ENCODE measurements at places on chromosomes 4 and X.

DNA sequence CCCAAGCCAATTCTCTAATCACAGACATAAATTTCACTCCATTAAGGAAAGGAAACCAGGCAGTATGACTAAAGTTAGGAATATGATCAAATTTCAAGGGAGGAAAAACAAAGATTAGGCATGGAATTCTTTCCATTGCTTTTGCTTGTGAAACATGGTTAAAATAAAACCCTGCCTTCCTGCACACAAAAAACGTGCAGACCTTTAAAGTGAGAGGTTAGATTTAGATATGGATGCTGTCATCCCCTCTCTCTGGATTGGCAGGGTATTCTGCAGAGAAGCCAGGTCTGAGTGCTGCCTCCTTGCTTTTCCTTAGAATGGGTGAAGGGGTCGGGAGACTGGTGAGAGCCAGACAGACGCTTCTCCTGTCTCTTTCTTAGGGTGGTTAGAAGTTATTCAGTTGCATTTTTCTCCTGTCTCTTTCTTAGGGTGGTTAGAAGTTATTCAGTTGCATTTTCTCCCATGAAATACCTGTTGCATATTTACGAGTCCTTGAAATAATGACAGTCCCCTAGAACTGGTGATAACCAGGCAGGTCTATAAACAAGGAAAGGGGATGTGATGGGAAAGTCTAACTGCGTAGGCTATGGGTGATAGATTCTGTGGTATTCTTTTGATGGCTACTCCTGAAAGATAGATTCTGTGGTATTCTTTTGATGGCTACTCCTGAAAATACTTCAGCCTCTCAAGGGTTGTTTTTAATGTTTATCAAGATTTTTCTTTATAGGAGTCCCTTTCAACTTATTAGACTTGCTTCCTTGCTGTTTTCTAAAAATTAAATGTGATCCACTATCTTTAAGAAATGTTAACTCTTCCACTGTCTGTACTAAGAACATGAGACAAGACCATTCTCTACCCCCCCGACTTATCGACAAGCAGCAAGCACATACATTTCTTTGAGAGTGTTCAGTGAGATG lies 163.6 kb downstream of the SPRY1 start:
- no peak for DNase-seq

- DNase-seq: no peak
Measured at GRCh38 chr4:1086011-1086410, 27.4 kb downstream of the RNF212 start.

- DNase-seq: no peak
Measured at GRCh38 chrX:17380221-17380620, 5.2 kb downstream of the NHS start.

DNA sequence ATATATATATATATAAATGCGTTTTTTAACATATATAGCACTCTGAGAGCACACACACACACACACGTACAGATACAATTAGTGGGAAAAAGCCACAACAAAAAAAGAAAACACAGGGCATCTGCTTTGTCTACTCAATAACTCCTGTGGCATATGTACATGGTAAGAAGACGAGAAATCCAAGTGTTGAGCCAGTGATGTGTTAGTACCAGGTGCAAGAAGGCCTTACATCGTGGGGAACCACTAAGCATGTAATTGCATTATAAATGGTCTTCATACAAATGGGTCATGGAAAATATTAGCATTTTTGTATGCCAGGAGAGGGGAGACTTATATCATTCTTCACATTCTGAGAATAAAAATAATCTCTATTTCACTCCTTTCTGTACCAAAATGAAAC lies 62.7 kb upstream of the FAM47B start:
- DNase-seq: no peak

GRCh38 chr4:116387937-116388474 lies 697.4 kb downstream of the TRAM1L1 start:
- DNase-seq: no peak

DNA sequence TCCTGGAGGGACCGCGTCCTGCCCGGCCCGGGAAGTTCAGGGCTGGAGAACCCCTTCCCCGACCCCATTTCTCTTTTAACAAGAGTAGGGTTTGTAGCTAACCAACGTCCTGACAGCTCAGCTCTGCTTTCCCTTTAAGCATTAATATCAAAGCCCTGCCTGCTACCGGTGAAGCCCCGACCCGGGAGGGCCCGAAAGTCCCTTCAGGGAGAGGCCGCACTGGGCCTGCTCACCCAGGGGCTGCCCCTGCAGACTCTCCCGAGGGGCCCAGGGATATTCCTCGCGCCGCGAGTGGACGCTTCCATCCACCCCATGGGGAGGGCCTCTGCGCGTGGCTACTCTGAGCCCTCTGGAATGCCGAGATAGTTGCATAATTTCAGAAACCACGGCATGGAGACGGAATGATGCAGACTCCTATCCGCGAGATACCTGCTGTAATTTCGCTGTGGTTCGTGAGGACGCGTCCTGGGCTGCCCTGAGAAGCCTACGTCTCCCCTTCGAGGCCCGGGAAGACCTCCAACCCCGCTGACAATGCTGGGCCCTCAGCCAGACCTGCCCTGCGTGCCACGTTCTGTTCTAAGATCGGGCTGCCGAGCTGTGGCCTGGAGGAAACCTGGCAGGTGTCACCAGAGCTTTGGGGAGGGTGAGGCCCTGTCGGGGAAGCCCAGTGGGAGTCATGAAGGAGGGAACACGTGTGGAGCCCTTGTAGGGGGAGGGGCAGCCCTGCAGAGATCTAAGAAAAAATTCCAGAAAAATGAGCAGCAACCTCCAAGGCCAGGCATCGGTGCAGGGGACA lies 999 bp upstream of the CTBP1 start:
- no peak for DNase-seq

DNA sequence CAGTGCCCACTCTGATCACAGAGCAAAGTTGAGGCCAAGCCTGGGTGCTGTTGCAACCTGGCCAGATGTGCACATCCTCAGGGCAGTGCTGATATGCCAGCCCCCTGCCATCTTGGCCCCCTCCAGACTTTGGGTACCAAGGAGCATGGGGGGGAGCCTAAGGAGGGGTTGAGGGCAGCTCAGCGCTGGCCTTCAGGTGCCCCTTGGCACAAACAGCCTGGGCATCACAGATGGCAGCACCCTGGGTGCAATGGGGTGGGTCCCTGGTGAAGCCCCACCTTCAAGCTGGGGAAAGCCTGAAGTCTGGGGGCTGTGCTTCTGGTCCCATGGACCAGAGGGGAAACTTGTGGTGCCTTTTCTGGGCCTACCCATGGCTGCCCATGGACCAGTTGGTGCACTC lies 163.0 kb downstream of the FAM47A start:
- no peak for DNase-seq

- peak; percentile 60 for DNase-seq
Measured at GRCh38 chr4:150944660-150945059, 70.4 kb downstream of the LRBA start.

DNA sequence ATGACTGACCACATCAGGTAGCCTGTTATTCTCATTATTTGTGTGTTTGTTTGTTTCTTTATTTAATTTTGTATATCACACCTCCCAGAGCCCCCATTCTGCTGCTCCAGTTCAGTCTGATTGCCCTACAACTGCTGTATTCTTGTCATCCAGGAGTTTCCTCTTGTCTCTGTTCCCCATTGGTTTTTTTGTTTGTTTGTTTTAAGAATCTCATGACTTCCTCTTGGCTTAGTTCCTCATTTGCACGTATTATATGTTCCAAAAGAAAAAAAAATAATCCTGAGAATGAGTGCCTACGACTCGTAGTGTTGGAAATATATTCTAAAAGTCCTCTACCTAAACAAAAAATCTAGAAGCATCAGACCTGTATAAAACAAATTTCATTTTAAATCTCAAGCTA lies 142.3 kb upstream of the SLIT2 start:
- no peak for DNase-seq

DNA sequence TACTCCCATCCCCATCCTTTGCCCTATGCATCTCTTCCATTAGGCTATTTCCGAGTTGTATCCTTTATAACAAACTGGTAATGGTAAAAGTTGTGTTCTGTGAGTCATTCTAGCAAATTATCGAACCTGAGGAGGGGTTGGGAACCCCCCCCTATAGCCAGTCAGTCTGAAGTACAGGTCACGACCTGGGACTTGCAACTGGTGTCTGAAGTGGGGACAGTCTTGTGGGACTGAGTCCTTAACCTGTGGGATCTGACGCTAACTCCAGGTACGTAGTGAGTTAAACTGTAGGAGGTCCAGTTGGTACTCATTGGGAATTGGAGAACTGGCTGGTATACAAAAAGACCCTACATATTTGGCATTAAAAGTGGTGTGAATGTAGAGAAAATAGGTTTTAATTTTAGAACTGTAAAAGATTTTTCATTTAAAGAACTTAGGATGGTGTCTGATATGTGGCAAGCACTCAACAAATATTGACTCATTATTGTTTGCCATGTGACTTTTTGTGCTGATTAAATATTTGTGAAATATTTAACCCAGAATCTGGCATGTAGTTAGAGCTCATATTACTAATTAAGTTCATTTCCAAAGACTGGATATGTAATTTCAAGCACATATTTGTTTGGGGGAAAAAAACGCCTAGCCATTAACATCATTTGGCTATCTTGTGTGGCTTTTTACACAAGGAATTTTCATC lies 50.7 kb downstream of the CHST7 start:
- DNase-seq: no peak

GRCh38 chr4:10490996-10491395 lies 33.8 kb upstream of the ZNF518B start:
- no peak for DNase-seq

DNA sequence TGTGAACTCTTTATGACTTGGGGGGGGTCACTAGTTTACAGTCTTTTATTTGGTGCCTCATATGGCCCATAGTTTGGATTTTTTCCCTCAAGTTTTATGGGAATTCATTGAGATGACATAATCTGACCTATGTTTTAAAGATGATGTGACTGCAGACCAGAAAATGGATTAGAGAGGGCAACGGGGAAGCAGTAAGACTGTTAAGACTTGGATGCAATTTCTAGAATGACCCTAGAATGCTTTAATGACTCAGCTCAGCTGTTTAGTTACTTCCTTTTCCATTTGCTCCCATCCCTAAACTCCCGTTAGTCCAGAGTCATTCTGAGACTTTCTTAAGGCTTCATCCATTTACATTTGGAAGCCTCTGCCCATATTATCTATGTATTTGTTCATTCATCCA lies 59.9 kb upstream of the PDGFRA start:
- DNase-seq: no peak

DNA sequence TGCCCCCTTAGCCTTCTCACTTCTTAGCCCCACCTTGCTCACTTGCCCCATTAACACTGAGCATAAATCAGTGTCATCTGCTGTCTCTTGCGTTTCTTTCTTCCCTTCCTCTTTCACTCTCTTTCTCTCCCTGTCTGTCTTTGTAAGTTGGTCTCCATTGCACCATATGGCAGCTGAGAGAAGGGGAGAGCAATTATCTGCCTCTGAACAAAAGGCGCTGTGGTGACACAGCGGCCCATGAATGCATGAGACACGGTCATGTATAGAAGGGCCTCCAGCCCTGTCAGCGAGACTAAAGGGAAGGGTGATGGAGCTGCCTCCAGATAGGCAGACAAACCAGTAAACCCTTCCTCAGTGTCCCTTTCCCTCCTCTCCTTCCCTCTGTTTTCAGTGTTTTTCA lies 88.8 kb upstream of the PCDH18 start:
- DNase-seq: no peak

GRCh38 chrX:138775517-138775916 lies 64.0 kb upstream of the FGF13 start:
- DNase-seq: no peak

DNA sequence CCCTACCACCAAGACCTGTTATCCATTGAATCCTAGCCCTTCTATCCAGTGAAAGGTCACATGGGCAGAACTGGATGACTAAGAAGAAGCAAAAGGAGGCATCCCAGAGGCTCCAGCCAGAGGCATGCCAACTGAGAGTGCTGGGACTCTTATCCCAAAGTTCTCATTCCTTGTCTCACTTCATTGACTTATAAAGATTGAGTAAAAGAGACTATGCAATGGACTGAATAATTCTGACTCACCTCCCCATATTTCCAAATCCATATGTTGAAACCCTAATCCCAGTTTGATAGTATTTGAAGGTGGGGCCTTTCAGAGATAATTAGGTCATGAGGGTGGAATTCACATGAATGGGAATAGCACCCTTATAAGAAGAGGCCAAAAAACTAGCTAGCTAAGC lies 131.4 kb downstream of the COL25A1 start:
- no peak for DNase-seq

- DNase-seq: no peak
Measured at GRCh38 chrX:53654376-53654775, 32.1 kb downstream of the HUWE1 start.

DNA sequence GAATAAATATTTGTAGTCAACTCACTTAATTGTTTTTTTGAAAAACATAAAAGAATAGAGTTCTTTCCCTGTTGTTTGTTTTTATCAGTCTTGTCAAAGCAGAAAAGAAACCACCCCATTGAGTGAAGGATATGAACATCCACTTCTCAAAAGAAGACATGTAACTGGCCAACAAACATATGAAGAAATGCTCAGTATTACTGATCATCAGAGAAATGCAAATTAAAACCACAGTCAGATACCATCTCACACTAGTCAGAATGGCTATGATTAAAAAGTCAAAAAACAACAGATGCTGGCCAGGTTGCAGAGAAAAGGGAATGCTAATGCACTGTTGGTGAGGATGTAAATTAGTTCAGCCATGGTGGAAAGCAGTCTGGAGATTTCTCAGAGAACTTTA lies 326.1 kb upstream of the EMCN start:
- DNase-seq: no peak

DNA sequence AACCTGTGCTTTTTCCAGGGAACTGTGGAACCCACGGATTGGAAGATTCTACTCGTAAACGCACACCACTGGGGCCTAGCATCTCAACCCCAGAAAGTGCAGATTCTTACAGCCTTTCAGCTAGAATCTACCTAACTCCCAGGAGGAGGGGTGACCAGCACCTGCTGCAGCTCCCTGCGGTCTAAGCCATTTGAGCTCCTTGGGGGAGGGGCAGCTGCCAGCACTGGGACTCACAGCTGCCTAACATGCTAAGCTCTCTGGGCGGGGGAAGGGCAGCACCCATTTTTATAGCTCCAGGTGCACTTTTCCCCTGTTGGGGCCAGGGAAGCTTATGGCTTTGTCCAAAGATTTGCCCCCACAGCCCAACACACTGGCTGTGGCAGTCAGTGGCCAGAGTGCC lies 595.7 kb upstream of the EPHA5 start:
- no peak for DNase-seq

GRCh38 chr4:180054291-180054690 lies 2188.9 kb upstream of the TENM3 start:
- no peak for DNase-seq

- DNase-seq: no peak
Measured at GRCh38 chrX:137387646-137388045, 178.3 kb upstream of the ZIC3 start.

- DNase-seq: no peak
Measured at GRCh38 chr4:42412251-42412650, 15.0 kb downstream of the SHISA3 start.

- DNase-seq: no peak
Measured at GRCh38 chr4:182354106-182354505, 110.9 kb downstream of the TENM3 start.

- no peak for DNase-seq
Measured at GRCh38 chr4:109472343-109472761, 38.7 kb downstream of the SEC24B start.

DNA sequence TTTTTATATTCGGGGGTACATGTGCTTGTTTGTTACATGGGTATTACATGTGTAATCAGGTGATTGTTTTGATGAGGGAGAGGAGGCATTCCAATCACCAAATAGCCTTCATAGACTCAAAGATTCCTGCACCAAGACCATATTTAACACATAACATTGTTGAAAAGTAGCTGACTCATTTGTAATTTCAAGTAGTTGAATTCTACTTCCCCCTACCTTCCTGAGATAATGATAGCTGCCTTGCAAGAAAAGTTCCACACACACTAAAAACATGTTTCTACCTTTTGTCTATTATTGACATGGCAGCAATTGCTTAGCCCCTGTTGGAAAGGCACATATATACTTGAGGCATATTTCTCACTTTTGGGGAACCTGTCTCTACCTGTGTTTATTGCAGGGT lies 16.1 kb downstream of the PGAM4 start:
- DNase-seq: peak; percentile 21

Measured in hematopoietic multipotent progenitor cell treated with erythropoietin and hydrocortisone succinate and interleukin-3 and kit ligand, for 17 days (in vitro differentiated cells).